CD4-positive, alpha-beta memory T cell (primary cell): ENCODE measurements at places on chromosomes 12 and 14.
A peak's percentile ranks its signal among the peaks of the same experiment; 100 is the strongest.

- DNase-seq: no peak
These were observed 125.8 kb downstream of the VRK1 start for GRCh38 chr14:96922986-96923385.

- DNase-seq: no peak
These were observed 13.2 kb upstream of the SLC41A2 start for GRCh38 chr12:104971306-104971705.

GRCh38 chr12:15899282-15899870 is 11.8 kb upstream of the DERA start:
- DNase-seq: peak; percentile 47

- DNase-seq: peak; percentile 79
These were observed 63.8 kb downstream of the PRKCH start for GRCh38 chr14:61385002-61385685.

DNA sequence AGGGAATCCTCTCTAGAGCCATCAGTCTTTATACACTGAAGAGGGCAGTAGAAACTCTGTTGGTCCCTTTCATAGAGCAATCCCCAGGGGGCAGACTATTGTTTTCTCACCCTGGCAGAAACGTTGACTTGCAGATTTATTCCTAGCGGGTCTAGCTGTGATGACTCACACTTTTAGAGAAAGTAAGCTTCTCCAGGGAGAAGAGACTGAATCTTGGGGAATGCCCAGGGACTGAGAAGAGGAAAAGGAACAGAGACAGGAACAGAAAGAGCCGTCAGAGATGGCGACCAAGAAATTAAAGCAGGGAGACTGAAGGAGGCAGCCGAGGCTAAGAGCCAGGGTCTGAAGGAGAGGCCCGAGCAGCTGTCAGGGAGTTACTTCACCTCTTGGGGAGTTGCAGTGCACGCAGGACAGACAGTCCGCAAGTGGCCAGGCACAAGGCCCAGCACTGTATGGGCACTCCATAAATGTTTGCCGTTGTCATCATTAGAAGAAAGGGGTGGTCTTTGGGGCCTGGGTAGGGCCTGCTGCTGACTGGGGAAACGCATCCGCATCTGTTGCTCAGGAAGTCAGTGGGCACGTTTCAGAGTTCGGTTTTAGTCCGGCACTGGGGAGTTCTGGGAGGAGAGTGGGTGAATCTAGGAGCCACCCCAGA is 13.0 kb downstream of the PLEKHG6 start:
- peak; percentile 66 for DNase-seq

GRCh38 chr12:12673296-12673695 is 22.7 kb downstream of the GPR19 start:
- no peak for DNase-seq

DNA sequence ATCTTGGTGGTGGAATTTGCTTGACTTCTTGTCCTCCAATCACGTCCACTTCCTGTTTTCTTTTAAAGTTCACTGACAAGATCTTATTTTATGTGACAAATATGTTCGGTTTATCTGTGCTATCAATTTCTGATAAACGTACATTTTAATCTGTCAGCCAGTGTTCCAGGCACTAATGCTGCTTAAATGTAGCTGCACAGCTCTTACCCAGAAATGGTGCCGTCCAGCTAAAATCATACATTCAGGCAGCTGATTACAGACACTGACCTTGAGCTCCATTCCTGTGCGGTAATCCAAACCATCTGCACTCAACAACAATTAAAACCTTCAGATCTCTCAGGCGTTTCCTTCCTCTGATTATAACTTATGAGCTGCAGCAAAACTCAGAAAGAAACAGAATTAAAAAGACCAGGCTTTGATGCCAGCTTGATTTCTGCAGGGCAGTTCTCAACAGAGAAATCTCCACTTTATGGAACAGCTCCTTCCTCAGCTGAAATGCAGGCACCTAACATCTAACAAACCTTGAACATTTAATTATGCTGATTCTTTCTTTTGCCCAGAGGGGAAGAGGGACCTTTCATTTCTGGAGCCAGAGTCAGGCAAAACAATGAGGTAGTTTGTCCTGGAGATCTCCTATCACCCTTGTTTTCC is 26.4 kb upstream of the RASSF3 start:
- DNase-seq: peak; percentile 24

- no peak for DNase-seq
These were observed 10.1 kb downstream of the PDE6H start for GRCh38 chr12:14982991-14983390.

- no peak for DNase-seq
These were observed 53.1 kb downstream of the TMEM30B start for GRCh38 chr14:61227884-61228591.
